CD4-positive, alpha-beta T cell treated with Interleukin-6 for 4 hours (primary cell): ENCODE measurements at places on chromosomes 6 and 20.

GRCh38 chr20:63053432-63054102 is 46.8 kb upstream of the BHLHE23 start:
- DNase-seq = no peak

- DNase-seq = no peak
Measured at GRCh38 chr20:2397595-2398145, 17.0 kb downstream of the TGM6 start.

GRCh38 chr6:113796038-113796437 is 61.1 kb upstream of the MARCKS start:
- no peak for DNase-seq

- no peak for DNase-seq
Measured at GRCh38 chr20:20933142-20933958, 172.8 kb downstream of the LINC00237 start.

- DNase-seq = no peak
Measured at GRCh38 chr20:8330319-8330784, 198.3 kb downstream of the PLCB1 start.

- DNase-seq = peak; percentile 18
Measured at GRCh38 chr6:150079604-150080003, 10.7 kb upstream of the ULBP3 start.

GRCh38 chr6:155660251-155660977 is 204.8 kb upstream of the NOX3 start:
- no peak for DNase-seq

GRCh38 chr6:111185954-111186353 is 98.7 kb downstream of the SLC16A10 start:
- DNase-seq = no peak

DNA sequence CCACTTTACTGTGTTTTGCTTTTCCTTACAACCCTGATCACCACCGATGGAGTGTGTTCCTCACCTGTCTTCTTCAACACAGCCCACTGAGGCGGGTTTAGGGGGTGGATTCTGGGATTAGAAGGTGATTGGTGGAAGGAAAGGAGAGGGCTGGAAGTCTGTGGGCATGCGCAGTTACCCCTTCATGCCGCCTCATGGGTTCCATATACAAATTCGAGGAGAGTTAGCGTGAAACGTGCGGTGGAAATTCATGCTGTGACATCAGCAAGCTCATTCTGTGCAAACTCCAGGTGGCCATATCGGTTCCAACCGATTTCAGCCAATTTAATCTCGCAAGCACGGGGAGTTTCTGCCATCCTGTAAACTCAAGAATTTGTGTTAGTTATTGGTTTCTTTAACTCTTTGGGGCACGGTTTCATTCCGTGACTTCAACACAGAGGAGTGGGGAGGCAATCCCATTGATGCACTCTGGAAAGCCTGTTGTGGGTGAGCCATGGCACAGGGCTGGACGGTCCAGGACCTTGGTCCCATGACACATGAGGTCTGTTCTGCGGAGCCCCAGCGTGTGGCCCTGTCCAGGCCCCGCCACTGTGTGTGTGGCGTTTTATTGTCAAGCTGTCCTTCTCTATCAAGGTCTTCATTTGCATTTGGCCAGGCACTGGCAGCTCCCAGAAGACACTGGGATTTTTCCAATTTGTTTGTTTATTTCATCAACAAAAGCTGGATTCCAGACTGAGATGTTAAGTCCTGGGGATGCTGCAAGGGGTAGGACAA is 482.8 kb upstream of the SULF2 start:
- DNase-seq = no peak

DNA sequence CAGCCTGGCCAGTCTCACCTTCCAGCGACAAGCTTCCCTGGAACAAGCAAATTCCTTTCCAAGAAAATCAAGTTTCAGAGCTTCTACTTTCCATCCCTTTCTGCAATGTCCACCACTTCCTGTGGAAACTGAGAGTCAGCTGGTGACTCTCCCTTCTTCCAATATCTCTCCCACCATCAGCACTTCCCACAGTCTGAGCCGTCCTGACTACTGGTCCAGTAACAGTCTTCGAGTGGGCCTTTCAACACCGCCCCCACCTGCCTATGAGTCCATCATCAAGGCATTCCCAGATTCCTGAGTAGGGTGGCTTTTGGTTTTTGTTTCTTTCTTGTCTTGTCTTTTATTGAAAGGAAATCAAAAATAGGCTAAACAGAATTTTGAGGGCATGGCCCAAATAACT is 24.3 kb downstream of the MYCT1 start:
- no peak for DNase-seq

GRCh38 chr6:127486934-127487333 is 27.7 kb upstream of the KIAA0408 start:
- DNase-seq = no peak

DNA sequence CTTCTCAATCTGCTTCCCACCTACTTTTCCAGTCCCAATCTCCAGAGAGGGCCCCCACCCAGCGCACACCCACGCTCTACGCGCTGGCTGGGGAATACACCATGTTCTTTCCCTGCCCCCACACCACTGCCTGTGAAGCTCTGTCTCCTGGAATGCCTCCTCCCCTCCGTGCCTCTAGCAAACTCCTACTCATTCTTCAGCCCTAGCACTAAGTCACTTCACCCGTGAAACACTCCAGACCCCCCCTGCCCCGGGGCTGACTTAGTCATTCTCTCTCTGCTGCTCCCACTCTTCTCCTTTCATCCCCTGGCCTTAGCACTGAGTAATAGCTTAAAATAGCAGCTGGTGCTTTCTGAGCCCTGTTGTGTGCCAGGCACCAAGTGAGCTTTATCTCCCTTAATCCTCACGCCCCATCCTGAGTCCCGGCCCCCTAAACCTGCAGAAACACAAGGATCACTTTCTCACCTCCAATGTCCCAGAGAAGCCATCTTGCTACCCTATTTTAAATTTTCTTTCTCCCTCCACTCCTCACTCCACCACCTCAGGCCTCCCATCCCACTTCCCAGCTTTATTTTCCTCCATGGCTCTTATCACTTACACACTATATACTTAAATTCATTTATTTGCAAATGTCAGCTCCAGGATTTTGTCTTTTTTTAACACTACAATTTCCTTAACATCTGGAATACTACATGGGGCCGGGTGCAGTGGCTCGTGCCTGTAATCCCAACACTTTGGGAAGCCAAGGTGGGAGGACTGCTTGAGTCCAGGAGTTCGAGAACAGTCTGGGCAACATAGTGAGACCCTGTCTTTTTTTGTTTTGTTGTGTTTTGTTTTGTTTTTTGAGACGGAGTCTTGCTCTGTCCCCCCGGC is 6.3 kb upstream of the PARD6B start:
- peak; percentile 9 for DNase-seq

- peak; percentile 21 for DNase-seq
Measured at GRCh38 chr20:38843346-38843745, 37.8 kb downstream of the PPP1R16B start.

- no peak for DNase-seq
Measured at GRCh38 chr20:12975833-12976608, 32.8 kb upstream of the SPTLC3 start.

DNA sequence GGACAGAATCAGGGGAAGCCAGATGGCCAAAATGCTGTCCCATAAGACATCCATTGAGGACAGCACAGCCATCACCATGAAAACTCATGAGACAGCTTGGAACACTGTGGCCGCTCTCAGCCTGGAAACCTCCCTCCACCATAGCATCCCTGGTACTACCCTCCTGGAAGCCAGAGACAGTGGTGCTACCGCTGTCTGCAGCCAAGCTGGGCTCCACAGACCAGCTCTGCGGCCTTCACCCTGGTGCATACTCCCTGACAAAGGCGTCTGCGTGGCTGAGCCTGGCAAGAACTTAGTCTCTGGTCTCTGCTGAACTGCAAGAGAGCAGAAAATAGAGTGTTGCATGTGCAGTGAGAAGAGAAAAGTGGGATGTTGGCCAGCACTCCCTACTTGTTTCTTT is 558.0 kb downstream of the C6orf118 start:
- no peak for DNase-seq

- no peak for DNase-seq
Measured at GRCh38 chr20:16488616-16489015, 84.6 kb downstream of the KIF16B start.

DNA sequence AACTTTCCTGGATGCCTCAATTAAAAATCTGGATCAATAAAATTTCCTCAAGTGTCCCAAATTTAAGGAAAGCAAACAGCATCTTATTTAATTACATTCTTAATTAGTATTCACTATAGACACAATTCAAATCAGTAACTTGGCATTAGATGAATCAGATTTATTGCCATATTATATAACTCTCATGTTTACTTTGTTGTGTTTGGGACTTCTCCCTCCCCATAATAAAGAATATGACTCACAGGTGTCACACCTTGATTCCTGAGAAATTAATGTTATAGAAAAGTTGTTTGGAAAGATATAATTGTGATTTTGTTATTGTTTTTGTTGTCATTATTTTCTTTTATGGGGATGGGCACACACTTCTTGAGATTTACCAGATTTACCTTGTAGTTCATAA is 18.4 kb downstream of the EYA4 start:
- no peak for DNase-seq

DNA sequence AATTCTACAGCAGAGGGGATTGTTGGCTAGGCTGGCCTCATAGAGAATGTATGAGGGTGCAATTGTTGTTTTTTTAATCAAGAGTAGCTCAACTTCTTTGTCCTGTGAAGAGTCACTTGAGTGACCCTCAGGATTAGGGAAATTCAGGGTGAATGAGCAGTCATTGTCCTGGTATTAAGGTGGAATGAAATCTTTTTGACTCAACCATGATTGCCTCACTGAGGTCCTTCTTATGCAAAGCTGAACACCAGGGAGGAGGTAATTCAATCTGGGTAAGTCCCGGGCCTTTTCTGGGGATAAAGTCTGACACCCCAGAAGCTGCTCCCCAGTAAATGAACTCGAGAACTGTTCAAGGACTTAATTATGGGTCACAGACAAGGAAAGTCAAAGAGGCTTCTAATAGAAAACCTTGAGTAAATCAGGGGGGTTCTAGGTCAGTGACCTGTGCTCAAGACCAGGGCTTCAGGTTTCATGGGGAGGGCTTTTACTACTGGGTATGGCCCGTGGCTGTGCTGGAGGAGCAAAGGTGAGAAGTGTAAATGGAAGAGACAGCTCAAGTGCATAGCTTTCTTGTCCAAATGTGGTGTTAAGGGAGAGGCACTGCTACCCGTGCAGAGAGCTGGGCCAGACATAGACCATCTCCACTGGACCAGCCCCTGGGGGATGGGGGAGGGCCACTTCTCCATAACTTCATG is 25.3 kb upstream of the ZBTB24 start:
- no peak for DNase-seq

DNA sequence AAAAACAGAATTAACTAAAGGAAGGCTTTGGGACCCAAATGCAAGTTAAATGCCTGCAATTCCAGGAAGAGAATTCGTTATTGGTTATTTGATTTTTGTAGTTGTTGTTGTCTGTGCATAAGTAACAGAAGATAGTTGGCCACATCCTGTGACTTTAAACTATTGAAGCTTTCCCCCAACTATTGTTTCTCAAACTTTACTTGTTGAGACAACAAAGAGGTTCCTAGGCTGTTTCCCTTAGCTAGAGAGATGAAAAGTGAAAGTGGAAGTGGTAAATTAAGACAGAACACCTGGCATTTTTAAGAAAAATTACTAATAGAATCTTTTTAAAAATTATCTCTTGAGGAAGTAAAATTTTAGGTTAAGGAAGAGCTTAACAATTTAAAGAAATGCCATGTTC is 525.2 kb downstream of the PKHD1 start:
- DNase-seq = no peak

GRCh38 chr20:3239867-3240775 is 1.1 kb upstream of the SLC4A11 start:
- peak; percentile 10 for DNase-seq

GRCh38 chr6:7190791-7191190 is 83.0 kb downstream of the RREB1 start:
- no peak for DNase-seq

DNA sequence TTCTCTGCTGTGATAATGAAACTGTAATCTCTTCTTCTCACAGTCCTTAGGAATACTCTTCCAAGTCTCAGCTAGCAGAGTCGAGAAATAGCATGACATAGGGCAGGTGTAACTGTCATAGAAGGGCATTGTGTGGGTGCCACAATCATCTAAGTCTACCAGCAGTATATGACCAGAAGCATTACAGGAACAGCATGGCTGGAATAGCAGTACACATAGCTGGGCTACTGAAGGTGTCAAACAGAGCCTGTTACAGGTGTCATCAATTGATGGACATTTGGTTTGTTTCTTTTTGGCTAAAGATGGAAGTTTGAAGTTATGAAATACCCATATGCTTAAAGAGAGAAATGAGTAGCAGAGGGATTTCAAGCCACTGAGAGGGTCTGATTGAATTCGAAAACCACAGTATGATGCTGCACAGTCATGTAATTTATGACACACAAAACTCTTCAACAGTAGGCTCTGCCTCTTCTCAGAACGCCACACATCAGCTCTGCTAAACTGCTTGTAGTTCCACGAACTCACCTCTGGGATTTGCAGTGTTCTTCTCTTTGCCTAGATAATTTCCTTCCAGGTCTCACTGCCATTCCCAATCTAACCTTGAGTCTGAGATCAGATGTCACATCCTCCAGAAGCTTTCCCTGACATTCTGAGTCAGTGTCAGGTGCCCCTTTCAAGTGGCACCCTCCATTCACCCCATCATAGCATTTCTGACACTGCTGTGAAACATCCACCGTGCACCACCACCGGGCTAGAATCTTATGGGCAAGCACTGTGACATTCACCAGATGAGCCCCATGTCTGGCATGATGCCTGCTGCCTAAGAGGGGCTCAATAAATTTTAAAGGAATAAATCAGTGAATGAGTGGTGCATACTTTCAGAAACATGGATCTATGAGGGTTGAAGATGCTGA is 151.0 kb downstream of the ADAT2 start:
- DNase-seq = no peak

- DNase-seq = no peak
Measured at GRCh38 chr6:71733970-71734899, 152.1 kb upstream of the RIMS1 start.

- DNase-seq = no peak
Measured at GRCh38 chr6:51459958-51460357, 627.5 kb downstream of the PKHD1 start.

GRCh38 chr6:153108315-153108714 is 22.8 kb downstream of the RGS17 start:
- DNase-seq = no peak

GRCh38 chr6:105321728-105322127 is 81.2 kb downstream of the PREP start:
- no peak for DNase-seq

DNA sequence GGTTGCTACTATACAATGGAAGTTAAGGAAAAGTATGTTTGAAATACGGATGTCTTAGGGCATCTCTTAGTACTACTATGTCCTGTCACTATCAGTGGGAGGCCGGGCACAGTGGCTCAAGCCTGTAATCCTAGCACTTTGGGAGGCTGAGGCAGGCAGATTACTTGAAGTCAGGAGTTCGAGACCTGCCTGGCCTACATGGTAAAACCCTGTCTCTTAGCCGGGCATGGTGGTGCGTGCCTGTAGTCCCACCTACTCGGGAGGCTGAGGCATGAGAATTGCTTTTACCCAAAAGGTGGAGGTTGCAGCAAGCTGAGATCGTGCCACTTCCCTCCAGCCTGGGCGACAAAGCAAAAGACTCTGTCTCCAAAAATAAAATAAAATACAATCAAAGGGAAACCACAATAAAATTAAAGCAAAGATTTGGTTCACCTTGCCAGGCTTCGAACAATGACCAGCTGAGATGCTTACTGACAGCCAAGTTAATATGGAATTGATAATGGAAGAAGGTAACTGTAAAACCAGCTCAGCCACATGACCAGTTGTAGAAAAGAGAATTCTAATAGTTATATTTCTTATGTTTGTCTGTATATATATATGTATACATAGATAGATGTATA is 6.5 kb downstream of the CD24 start:
- no peak for DNase-seq
